BJ (cell line): ENCODE measurements at places on chromosomes 12 and 14.

DNA sequence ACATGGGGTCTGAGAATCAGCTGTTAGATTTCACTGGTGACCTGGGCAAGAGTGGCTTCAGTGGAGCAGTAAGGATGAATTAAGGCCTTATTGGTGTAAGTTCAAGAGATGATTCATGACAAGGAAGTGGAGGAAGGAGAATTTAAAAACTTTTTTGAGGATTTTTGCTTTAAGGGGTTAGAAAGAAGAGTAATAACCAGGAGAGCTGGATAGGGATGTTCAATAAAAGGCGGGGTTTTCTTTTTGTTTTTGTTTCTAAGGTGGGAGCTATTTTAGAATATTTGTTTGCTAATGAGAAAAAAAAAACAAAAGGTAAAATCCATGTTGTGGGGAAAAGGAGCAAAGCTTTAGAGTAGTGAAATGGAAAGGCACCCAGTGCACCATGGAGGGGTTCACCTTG, 15.2 kb upstream of the TUBA1B start:
- DNase-seq = no peak

- DNase-seq = no peak
Measured at GRCh38 chr12:95764848-95765247, 25.7 kb downstream of the NTN4 start.

GRCh38 chr14:94010625-94011024, 13.5 kb downstream of the CCDC197 start:
- no peak for DNase-seq

DNA sequence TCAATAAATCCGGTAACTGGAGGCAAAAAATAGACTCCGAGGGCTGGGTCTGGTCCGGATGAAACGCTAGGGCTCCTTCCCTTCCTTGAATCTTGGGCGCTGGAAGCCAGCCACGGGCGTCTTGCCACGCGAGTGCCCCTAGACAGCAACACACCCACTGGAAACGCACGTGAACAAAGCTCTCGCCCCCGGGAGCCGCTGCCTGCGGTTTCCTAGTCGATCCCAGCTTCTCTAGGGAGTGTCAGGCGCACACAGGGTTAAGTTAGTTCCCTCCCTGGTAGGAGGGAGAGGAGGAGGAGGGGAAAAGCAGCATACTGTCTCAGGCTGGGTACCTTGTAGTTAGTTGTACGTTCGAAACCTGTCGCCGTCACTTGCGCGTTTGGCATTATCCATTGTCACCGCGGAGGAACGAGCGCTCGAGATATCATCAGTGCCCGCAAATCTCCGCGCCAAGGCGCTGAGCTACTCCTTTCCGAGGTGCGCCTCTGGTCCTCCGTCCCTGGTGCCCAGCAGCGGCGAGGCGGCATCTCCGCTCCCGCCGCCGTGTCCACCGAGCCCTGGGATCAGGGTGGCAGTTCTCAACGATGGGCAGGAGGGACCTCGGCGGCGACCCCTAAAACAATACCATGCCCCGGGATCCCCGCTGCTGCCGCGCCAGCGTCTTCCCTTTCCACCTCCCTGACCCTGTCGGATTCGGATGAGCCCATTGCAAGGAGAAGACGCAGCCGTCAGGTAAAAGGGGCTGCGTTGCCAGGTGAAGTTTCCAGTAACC, at the start of gene FLRT2:
FLRT2 (plus strand) TSS at position 342 of the 772 bp plus-strand sequence. CDS start 91,371 bp downstream, outside the sequence.
- no peak for DNase-seq

DNA sequence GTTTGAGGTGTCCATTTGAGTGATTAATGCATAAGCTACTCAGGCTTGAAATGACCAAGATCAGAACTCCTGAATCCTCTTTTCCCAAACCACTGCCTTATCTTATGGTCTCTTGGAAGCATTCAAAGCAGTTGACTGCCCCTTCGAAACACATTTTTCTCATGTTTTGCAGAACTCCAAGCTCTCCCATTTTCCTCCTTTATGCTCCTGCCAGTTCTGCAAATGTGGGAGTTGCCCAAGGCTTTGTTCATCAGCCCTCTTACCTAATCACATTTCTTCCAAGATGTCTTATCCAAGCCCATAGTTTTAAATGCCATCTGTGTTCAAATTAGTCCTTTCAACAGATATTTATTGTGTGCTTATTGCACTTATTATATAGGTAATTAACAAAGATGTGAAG, 1.8 kb upstream of the DNAAF2 start:
- DNase-seq = no peak

DNA sequence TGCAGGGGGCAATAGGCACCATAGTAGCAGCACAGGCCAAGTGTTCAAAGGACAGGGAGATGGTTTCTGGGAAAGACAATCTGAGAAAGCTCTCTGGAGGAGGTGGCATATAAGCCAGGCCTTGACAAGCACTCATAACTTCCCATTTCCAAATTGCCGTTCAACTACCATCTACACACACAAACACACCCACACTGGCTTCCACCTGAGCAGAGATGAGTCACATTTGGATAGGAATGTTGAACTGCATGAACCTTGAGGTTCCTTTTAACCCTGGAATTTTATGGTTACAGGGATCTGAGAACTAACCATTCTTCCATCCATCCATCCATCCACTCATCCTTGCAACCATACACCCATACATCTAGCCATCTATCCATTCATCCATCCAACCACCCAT, 86.6 kb downstream of the KSR2 start:
- DNase-seq = no peak

DNA sequence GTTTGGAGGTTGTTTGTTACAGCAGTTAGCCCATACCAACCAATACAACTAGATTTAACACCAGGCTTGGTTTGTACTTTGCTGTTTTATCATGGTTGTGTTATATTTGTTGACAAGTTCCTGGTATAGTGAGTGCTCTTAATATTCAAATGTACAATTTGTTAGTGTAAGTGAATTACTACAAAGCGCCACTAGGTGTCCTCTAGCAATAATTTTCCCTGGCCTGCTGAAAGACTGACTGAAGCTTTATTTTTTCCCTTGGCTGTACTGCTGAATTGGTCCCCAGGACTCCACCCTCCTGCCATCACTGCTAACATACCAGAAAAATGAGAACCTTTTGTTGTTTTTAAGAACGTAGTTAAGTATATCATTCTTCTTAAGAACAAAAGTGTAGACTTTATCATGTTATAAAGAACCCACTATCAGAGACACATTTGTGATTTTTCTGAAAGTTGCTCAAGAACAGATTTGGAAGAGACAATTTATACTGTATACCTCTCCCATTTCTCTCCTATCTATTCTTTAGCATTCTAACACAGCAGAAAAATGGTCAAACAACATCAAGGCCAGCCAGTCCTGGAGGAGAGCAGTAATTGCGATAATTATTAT, 75.3 kb upstream of the FAR2 start:
- no peak for DNase-seq

GRCh38 chr12:113906411-113907200, 59.5 kb downstream of the RBM19 start:
- DNase-seq = no peak

GRCh38 chr14:84323978-84324377, 1206.0 kb upstream of the FLRT2 start:
- no peak for DNase-seq

DNA sequence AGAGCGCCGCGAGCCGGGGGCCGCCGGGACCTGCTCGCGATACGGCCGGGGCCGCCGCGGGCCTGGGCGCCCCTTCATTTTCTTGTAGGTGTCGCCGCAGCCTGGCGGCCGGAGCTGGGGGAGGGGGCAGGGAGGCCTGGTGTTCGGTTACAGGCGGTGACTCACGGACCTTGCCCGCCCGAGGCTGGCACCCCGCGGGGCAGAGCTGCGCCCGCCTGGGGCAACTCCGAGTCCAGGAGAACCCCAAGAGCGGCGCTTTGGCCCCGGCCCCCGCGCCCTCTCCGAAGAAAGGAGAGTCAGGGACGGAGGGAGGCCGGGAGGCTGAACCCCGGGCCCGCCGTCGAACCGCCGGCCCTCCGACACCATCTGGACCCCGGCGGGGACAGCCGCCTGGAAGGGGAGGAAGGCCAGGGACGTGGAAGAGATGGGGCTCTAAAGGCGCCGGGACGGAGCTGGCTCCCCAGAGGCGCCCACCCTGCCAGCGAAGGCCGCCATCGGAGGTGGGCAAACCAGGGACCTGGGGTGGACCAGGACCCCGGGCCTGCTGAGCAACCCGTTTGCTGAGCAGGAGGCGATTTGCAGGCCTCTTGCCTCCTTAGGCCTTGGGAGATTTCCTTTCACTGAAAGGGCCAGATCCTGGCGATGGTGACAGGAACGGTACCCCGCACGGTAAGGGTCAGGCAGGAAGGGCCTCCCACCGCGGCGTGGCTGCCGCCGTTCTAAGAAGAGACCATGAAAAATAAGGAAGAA, 843 bp upstream of the NUAK1 start:
- no peak for DNase-seq

GRCh38 chr14:61281948-61282275, 774 bp upstream of the TMEM30B start:
- no peak for DNase-seq

- DNase-seq = no peak
Measured at GRCh38 chr12:77630344-77630743, 200.3 kb upstream of the NAV3 start.

DNA sequence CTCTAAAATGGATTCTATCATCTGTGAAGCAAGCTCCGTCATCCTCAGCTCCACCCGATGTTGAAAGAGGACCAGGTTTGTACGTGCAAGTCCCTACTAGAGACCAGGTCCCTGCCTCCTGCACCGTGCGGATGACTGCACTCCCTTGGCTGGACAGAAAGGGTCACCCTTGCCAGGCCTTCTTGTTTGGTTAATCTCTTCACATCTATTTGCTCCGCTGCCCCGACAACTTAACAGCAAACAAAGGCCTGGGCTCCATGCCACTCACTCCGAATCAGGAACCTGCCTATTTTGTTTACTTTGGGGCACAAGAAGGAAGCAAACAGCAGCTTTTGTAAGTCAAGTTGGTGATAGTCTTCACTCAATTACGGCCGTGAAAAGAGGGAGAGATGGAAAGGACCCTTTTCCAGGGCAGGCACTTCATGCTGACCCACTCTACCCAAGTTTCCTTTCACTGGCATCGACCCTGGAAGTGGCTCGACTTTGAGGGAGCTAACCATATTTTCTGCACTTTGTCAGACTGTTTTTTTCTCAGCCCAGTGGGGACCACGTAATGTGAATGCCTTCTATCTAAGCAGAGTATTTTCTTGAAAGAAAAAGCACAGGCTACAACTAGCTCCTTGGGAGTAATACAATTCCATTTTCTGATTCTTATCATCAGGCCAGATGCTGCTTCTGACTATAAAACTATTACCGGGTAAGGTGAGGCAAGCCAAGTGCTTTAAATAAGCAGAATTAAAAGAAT, 202.6 kb downstream of the FOXN3 start:
- no peak for DNase-seq

DNA sequence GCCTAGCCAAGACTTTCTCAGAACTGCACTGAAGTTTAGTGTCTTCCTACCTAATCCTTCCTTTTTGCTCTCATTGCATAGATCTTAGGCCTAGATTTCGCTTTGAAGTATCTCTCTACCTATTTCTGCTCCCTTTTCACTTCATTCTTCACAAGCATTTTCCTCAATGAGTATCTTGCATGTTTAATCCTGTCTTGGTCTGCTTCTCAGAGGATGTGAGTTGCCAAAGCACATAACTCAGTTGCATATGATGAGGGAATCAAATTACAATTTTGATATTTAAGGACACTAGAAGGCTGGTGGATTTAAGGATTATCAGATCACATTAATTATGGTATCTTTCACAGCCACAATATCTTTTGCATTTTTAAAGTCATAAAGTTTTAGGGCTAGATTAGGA, 195.5 kb upstream of the DAAM1 start:
- DNase-seq = no peak

GRCh38 chr12:111643427-111643826, 42.3 kb downstream of the BRAP start:
- DNase-seq = no peak

- no peak for DNase-seq
Measured at GRCh38 chr14:101732118-101732517, 29.4 kb upstream of the PPP2R5C start.

GRCh38 chr12:117525766-117526165, 164.3 kb upstream of the NOS1 start:
- DNase-seq = no peak

DNA sequence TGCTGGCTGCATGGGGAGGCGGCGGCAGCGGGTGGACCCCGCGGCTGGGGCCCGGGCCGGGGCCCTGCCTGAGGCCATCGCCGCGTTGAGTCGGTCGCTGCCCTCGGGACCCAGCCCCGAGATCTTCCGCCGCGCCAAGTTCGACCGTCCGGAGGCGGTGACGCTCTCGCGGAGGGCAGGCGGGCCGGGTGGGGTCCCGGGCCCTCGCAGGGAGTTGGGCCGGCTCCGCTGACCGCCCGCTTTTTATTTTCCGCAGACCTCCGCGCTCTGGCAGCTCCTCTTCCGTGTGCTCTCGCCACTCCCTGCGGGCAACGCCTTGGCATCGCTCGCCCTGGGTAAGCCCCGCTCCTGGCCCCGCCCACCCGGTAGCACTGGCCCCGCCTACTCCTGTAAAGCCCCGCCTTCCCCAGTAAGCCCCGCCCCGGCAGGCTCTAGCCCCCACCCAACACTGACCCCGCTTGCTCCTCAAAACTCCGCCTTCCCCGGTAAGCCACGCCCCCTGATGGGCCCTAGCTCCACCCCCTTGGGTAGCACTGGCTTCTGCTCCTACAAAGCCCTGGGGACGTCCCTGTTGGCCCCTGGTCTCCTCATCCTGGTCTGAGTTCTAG, 424 bp downstream of the TEDC1 start:
- DNase-seq = no peak

- no peak for DNase-seq
Measured at GRCh38 chr14:75654127-75654732, 6.4 kb downstream of the ERG28 start.

DNA sequence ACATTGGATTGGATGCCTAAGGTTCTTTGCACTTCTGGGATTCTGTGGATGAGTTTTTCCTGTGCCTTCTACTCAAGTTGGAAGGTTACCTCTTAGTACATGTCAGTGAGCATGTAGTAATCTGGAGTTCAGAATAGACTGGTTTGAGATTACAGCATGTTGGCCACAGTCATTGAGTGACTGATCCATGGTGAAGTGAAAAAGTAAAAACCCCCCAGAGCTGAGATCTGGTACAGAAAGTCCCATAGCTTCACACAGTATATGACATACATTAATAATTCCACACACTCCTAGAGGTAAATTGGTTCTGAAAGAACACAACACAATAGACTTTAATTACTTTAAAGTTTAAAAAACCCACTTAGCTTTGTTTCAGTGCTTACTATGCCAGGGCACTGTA, 11.9 kb upstream of the CCND2 start:
- no peak for DNase-seq

DNA sequence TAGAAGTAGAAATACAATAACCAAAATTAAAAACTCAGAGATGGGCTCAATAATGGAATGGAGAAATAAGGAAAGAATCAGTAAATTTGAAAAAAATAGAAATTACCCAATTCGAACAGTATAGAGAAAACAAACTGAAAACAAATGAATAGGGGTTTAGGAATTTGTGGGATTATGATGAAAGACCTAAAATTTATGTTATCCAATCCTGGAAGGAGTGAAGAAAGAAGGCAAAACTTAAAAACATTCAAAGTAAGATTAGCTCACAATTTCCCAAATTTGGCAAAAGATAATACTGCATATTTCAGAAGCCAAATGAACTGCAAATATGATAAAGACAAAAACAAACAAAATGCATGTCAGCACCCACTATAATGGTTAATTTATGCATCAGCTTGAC, 177.1 kb downstream of the CCDC91 start:
- DNase-seq = no peak
